ENCODE measurements at places on chromosomes 6 and 20.

DNA sequence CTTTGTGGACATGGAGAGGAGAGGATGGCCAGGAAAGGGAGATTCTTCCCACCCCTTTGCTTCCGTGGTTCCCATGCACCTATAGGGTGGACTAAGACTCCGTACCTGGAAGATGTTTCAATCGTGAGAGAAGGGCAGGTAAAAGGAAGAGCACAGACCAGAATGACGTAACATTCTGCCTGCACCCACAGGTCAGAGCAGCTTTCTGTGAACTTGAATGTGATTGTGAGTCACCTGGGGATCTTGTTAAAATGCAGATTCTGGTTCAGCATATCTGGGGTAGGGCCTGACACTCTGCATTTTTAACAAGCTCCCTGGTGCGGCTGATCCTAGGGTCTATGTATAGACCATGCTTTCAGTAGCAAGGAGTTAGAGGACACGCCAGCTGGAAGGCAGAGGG is 164.1 kb upstream of the SGK1 start:
- DNase-seq: no peak

- DNase-seq: no peak
Observed at GRCh38 chr6:116404696-116405095, 33.9 kb downstream of the DSE start.

DNA sequence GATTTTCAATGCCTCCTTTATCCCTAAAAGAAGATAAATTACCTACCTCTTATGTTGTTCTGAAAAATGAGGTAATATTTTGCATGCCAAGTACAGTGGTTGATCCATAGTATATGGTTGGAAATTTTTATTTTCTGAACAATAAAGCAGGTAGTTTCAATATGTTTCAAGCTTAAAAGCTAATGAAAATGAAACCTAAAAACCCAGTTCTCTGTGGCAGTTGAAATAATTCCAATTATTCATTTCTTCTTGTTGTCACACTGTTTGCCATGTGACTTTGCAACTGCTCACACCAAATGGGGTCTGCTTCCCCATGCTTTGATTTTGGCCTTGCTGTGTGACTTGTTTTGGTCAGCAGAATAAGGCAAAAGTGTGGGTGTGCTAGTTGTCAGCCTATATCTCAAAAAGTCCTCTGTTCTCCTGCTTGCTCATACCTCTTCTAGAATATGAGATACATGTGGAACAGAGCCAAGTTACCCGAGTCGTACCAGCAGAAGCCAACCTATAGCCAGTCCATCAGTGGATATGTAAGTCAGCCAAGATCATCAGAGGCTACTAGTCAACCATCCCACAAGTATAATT is 197.2 kb upstream of the THEMIS start:
- DNase-seq: no peak

GRCh38 chr20:35767683-35768481 is 3.9 kb upstream of the PHF20 start:
- DNase-seq: no peak

DNA sequence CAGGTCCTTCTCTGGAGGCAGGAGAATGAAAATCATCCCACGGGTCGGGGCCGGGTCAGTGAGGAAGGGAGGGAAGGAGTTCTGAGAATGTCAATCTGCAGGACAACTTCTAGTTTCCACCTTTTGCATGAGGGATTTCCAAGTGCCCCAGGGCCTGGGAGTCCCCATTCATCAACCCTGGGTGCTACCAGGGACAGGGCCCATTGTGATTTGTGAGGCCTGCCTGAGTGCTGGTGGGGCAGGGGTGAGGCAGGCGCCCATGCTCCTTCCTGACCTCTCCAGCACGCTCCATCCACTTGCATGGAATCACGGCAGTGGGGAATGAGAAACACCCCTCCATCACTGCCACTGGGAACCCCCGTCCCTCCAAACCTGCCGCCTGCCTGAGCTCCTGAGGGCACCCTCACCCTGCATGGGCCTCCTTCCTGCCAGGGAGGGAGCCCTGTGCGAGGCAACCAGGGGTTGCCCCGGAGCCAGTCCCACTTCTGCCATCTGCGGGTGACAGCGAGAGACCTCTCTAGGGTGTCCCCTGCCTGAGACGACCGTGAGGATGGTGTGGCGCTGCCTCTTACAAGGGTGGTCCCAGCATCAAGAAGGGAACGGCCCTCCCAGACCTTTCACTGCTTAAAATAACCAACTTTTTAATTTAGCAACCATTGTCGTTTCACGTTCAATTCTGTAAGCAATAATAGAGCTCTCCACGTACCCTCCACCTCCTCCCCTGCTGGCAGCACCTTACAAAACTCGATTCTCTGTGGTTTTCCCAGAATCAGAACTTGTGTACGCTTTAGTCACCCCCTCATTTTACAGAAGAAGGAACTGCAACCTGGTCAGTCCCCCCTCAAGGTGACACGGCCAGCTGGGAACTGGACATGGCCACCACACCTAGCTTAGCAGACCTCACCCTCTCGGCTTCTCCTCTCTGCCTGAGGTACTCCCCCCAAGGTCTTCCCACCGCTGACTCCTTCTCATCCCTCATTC is 28.6 kb downstream of the PMEPA1 start:
- DNase-seq: no peak

- DNase-seq: no peak
Observed at GRCh38 chr6:139591075-139591865, 216.8 kb upstream of the CITED2 start.

DNA sequence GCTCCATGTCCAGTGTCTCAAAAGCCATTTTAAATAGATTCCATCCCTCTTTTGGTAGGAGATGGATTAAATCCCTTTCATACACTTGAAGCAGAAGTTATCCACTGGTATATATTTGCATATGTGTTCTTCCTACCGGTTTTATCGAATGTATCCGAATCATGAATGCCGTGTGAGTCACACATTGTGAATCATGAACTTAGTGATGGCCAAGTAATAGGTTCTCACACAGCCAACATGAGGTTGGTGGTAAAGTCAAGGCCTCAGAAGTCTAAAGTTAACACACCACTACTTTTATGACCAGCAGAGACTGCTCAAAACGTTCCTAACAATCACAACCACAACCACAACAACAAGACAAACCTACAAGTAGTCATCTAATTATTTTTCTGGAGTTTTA is 345.5 kb downstream of the THBS2 start:
- DNase-seq: peak; percentile 69

DNA sequence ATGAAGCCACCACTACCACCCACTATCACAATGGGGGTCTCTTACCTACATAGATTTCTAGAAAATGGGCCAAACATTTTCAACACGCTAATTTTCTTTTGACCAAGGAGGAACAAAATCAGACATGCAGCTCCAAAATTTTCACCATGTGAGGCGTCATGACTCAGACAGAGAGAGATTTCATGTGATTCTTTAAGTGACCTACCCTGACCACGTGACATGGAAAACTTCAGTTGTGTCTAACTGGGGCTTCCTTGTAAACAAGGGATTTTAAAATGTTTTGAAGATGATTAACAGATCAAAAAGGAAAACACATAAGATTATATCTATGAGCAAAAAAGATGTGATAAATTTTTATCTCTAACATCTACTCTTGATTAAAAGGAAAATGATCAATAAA is 199.2 kb downstream of the TBXT start:
- DNase-seq: no peak
